ENCODE measurements at places on chromosomes 13 and 19.

DNA sequence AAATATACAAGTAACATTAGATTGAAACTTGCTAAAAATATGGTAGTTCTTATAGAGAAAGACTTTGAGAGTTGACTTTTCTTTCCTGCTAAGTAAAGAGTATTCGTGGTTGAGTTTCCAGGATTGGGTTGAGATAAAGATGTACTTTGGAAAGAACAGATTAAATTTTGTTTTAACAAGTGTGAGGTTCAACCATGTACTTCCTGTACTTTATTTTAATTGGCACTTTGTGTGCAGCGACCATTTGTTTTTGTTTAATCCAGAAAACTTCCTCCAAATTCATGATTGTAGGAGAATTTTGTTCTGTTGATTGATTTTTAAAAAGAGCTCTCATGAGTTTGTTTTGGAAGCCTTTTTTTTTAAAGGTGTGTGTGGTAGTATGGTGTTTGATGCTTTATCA lies 46.9 kb downstream of the PAN3 start:
- DNase-seq = no peak

DNA sequence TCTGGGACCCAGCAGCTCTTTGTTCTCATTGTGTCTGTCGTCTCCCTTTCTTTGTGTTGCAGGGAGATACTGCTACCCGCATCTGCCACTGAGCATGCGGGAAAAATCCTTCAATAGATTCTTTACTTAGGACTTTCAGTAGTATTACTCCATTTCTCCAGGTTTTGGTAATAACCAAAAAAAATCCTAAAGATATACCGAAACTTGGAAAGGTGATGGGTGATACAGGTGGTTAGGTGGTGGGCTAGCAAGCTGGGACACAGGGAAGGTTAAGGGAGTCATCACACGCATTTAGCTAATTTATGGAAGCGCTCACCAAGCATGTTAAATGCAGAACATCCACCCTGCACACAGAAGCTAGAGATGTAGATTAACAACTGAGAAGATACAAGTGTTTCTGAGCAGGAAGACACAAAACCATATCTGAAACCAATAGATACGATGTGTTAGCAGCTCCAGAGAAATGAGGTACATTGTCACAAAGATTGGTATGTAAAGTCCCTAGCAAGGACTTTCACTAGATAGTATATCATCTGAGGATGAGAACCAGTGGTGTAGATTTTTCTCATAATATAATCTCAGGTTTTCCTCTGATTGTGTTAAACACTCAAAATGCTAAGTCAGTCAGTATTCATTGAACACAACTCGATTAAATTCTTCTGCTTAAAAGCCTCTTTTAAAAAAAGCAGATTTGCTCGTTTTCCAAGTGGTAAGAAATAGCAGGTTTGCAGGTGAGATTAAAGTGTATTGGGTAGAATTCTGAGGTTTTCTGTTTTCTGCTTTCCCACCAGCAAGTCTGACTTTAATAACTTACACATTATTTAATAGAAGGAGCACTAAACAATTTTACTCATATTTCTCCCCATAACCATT lies 1.2 kb upstream of the SLAIN1 start:
- DNase-seq = no peak

DNA sequence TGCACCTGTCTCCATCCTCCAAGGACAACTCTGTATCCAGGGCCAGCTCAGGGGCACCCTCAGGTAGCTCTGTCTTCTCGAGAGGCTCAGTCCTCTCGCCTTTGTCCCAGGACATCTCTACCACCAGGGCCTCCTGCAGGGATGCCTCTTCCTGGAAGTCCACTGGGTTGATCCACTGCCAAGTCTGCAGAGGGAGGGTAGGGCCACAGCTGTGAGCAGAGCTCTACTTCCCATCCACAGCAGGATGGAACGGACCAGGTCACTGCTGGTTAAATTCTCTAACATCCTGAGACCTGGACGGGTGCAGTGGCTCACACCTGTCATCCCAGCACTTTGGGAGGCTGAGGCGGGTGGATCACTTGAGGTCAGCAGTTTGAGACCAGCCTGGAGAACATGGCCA lies 26.8 kb downstream of the IL12RB1 start:
- no peak for DNase-seq

DNA sequence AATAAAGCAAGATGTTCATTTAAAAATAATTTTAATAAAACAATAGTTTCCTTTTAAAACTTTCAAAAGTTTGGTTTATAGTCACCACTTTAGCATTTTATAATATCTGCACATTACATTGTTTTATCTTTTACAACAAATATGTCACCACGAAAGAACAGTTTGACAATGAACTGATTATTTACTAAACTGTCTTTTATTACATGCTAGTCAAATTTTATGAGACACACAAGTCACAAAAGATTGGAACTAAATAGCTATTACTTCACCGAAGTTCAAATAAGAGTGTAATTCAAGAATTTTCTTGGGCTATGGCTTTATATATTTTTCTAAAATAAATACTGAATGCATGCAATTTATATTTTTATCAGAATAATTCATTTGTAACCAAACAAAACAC lies 57.5 kb upstream of the EEF1AKMT1 start:
- no peak for DNase-seq

- no peak for DNase-seq
These were observed 7.5 kb downstream of the CCNE1 start for GRCh38 chr19:29819300-29819699.

DNA sequence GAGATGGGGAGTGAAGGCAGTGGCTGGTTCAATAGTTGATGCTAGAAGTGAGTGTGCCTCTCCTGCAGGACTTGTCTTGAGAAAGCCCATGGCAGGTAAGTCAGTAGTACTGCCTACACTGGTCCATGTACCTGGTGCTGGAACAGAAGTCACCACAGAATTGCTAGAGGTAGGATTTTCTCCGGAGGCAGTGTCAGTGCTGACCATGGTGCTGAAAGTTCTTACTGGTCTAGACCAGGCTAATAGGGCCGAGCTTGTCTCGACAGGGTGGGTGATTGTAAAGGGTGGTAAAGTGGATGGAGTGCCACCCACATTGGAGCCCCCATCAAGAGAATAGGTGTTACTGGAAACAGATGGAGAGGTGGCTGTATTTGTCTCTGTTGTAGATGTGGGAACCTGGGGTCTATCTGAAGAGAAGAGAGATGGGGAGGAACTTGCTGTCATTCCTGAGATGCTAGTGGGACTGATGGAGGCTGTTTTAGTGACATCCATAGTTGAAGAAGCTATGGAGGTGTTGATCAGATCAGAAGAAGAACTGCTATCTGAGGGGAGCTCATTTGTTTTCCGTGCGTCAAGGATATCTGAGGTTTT lies 36.6 kb downstream of the MUC16 start:
- DNase-seq = peak; percentile 7

- no peak for DNase-seq
These were observed 110.0 kb upstream of the SOX21 start for GRCh38 chr13:94822356-94822755.

DNA sequence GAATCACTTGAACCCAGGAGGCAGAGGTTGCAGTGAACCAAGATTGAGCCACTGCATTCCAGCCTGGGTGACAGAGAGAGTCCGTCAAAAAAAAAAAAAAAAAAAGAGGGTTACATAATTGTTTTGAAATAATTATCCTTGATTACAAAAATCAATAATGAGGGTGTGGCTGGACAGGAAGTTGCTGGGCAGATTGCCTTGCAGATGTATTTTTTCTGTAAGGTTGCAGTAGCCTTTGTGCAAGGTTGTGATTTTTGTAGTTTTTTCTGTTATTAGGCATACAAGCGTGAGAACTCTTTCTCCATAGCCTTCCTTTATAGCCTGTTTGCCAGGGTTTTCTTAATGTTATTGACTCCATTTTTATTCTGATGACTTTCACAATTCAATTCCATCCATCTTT lies 40.7 kb upstream of the SIN3B start:
- no peak for DNase-seq

- no peak for DNase-seq
These were observed 108.1 kb downstream of the PCDH17 start for GRCh38 chr13:57739543-57740190.

DNA sequence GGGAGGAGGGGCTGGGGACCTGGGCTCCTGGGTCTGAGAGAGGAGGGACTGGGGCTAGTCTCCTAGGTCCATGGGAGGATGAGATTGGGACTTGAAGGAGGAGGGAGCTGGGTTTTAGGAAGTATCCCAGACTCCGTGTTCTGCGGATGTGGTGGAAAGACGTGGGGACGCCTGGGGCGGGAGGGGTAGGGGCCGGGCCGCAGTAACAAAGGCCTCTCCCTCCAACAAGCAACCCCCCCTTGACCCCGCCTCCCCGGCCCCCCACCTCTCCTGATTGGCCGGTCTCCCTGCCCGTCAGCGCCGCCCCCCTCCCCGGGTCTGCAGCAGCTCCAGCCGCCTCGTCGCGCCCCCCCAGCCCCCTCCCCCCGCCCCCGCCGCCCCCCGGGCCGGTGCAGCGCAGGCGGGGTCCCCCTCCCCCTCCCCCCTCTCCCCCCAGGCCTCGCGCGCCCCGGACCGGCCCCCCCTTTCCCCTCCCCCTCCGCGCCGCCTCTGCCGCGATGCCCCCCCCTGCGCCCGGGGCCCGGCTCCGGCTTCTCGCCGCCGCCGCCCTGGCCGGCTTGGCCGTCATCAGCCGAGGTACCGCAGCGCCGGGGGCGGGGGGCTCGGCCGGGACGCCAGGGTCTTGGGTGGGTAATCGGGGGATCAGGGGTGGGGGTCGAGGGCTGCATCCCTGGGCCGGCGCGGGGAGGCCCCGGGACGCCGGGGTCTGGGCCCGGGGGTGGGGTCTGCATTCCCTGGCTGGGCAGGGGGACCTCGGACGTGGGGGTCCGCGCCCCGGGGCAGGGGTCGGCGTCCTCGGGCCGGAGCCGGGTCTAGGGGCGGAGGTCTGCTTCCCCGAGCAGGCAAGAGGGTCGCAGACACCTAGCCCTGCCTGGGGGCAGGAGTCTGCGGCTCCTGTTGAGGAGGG lies at the start of gene IGLON5:
TSS of gene IGLON5 (plus strand) at position 294 of the 907 bp plus-strand sequence. CDS start at position 498, 204 bp downstream.
- DNase-seq = no peak

DNA sequence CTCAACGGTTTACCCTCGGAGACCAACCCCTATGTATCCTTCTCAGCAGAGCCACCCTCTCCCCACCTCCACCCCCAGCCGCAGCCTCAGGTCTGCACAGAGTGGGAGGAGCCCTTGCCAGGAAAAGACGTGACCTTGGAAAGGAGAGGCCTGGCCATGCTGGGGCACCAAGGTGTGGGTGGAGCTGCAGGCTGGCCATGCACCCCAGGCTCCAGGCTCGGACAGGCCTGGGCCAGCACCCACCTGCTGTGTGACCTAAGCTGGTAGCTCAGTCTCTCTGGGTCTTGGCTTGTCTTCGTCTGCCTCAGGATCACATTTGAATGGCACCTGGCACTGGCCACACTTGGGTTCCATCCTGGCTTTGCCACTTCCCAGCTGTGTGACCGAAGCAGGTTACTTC lies 29.5 kb downstream of the CCDC8 start:
- no peak for DNase-seq

- no peak for DNase-seq
These were observed 3.4 kb downstream of the PRR36 start for GRCh38 chr19:7870571-7871436.

- no peak for DNase-seq
These were observed 56.6 kb downstream of the CEBPG start for GRCh38 chr19:33429891-33430673.

DNA sequence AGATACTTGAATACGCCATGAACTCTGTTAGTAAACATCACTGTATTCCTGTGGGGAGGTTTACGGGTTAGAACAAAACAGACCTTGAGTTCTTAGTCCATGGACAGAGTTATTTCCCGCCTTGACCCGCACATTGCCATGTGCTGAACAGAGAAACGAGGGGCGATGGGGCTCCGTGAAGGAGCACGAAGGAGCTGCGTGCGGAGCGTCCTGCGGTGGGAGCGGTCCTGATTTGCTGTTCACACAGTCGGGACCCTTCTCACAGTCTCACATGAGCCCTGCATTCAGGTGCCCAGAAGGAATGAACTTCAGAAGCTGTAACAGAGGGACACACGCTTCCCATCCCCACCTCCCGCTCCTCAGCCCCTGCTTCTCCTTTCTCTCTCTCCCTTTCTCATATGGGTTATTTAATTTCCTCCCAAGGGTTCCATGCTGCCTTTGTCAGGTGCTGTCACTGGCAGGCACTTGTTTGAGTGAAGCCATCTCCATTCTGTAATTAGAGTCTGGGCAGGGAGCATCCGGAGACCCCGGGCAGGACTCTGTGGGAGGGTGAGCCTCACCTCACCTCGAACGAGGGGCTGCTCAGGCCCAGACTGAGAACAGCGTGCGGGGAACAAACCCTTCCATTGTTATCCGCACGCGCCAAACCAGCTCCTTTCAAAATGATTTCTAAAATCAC lies 76.9 kb downstream of the TEX29 start:
- no peak for DNase-seq

DNA sequence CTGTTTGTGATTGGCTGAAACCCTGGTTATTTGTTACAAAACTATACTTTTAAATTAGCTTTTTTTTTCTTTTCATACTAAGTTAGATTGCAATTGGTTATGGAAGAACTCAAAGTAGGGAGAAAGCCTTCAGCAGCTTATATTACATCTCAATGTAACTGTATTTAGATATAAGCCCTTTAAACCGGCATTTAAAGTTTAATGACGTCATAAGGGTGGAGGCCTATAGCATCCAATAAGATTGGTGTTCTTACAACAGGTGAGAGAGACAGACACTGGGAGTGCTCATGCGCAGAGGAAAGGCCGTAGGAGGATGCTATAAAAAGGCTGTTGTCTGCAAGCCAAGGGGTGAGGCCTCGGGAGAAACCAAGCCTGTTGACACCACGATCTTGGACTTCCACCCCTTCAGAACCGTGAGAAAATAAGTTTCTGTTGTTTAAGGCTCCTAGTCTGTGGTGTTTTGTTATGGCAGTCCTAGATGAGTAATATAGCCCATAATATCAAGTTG lies 1198.8 kb upstream of the SPRY2 start:
- DNase-seq = no peak

- DNase-seq = no peak
These were observed 9.7 kb upstream of the FUT2 start for GRCh38 chr19:48686088-48686487.

All from AG08396 (cell line).